ENCODE measurements at places on chromosomes 4 and X.

GRCh38 chr4:7938609-7939376, 868 bp downstream of the AFAP1 start:
- DNase-seq: no peak

DNA sequence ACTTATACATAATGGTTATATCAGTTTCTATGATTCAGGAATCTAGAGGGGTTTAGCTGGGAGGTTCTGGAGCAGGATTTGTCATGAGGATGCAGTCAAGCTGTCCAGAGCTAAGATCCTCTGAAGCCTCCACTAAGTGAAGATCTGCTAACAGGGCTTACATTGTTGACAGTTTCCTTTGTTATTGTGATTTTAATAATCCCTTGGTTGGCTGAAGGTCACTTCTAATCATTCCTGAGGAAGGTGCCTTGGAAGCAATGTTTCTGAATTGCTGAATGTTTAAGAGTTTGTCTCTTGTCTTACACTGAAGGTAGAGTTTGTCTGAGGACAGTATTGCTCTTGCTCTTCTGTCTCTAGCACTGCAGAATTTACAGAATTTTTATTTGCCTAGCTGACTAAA, 41.3 kb downstream of the BANK1 start:
- no peak for DNase-seq

- DNase-seq: no peak
These were observed 49.5 kb downstream of the SUPT20HL2 start for GRCh38 chrX:24264383-24264782.

DNA sequence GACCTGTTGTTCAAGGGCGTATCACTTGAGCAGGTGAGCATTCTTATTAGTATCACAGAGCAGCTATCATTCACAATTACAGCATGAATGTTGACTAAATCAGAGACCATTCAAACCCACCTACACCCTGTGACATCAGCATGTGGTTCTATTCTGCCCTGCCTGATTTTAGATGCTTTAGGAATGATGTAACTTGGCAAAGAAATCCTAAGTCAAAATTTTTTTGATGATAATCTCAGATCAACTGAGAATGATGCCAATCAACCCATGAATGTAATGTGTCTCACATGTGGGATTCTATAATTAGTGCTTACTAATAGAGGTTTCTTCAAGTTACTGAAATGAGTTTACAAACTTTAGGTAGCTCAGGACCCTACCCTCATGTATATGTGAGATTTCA, 13.4 kb upstream of the CHIC2 start:
- DNase-seq: no peak

DNA sequence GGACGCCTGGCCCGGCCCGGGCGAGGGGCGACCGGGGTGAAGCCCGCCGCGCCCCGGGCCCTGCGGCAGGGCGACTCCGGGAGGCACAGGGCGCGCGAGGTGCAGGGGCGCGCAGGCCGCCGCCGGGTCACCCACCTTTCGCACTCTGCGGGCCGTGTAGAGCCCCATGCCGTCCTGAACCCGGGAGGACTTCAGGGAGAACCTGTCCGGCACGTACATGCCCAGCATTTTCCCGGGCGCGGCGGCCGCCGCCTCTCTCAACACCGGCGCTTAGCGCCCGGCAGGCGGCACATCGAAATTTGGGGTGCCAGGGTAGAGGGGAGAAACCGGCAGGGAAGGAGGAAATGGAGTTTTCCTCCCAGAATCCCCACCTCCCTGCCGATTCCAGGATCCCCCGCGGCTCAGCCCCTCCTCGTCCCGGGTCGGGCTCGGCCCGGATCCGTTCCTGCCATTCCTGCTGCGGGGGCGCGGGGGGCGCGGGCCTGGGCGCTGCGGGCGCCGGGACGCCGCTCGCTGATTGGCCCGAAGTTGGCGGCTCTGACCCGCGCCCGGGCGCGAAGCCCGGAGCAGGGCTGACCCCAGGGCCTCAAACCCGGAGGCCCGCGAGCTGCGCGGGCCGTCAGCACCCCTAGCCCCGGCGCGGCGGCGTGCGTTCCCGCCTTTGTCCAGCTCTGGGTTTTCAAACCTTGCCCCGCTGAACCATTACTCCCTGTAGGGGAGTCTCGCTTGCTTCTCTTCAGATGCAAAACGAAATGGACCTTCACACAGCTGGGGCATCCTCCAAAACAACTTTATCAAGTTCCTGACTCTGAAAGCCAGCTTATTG, at the start of gene PRDM5:
Gene PRDM5 (minus strand): TSS at position 346 of the 826 bp plus-strand sequence. CDS start 118 bp downstream, at position 228.
- DNase-seq: peak; percentile 58

GRCh38 chr4:169652535-169652934, 32.2 kb downstream of the CLCN3 start:
- DNase-seq: no peak

DNA sequence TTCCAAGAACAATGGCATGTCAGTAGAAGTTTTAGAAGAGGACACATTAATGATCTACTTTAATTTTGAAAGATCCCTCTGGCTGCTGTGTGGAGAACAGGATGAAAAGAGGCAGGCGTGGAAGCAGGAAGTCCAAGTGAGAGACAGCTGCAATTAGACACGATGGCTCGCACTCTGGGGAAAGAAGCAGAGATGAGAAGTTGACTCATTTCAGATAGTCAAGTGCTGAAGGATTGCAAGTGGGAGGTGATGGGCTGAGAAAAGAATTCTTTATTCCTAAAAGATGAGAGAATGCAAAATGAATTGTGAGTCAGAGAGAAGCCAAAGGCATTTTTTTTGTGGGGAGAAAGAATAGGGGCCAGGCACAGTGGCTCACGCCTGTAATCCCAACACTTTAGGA, 16.5 kb downstream of the RXFP1 start:
- DNase-seq: peak; percentile 6

DNA sequence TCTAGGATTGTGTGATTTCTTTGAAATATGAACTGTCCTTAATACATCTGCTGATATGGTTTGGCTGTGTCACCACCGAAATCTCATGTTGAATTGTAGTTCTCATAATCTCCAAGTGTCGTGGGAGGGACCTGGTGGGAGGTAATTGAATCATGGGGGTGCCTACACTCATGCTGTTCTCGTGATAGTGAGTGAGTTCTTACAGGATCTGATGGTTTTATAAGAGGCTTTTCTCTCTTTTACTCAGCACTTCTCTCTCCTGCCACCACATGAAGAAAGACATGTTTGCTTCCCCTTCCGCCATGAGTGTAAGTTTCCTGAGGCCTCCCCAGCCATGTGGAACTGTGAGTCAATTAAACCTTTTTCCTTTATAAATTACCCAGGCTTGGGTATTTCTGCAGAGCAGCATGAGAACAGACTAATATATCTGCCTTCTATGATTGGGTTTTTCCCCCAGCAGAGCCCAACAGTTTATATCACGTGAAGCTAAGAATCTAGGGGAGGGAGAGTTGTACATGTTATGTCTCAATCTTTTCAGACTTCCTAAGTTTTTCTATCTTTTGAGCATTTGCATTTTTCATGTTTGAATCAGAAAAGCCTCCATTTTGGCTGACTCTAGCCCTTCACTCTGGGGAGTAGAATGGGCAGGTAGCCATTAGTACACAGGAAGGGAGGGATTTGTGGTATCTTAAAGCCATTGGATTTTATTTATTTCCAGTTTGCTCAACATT, 58.9 kb downstream of the PLAC1 start:
- DNase-seq: no peak

DNA sequence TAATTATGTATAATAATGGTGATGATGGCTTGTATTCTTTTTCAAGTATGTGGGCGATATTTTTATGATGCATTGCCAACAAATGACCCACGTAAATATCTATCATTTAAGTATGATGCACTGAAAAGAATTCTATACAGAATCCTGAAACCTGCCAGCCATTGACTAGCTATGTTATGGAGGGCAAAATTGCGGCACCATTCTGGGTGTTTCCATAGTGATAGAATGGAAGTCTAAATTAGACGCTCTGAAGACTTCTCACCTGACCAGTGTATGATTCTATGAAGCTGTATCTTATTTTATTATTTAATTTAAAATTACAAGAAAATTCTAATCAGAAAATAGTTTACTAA, 677 bp upstream of the CENPC start:
- DNase-seq: no peak

DNA sequence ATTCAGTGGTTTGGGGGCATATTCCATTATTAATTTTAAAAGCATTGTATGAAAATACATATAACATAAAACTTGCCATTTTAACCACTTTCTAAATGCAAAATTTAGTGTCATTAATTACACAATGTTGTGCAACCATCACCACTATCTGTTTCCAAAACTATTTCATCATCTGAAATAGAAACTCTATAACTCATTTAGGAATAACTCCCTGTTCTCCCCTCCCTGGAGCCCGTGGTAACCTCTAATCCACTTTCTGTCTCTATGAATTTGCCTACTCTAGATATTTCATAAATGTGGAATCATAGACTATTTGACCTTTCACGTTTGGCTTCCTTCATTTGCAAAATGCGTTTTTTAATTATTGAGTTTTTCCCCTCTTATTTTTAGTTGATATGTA, 101.4 kb upstream of the GPC4 start:
- DNase-seq: no peak

GRCh38 chr4:15366721-15367120, 61.1 kb upstream of the C1QTNF7 start:
- no peak for DNase-seq

GRCh38 chrX:47232803-47233332, at the start of gene USP11:
Gene USP11 (plus strand): TSS chrX:47233009. CDS start chrX:47233044, 35 bp downstream.
- DNase-seq: no peak

- no peak for DNase-seq
These were observed 481.5 kb downstream of the BCOR start for GRCh38 chrX:39616098-39616729.

GRCh38 chr4:112069110-112069509, 76.1 kb upstream of the FAM241A start:
- no peak for DNase-seq

DNA sequence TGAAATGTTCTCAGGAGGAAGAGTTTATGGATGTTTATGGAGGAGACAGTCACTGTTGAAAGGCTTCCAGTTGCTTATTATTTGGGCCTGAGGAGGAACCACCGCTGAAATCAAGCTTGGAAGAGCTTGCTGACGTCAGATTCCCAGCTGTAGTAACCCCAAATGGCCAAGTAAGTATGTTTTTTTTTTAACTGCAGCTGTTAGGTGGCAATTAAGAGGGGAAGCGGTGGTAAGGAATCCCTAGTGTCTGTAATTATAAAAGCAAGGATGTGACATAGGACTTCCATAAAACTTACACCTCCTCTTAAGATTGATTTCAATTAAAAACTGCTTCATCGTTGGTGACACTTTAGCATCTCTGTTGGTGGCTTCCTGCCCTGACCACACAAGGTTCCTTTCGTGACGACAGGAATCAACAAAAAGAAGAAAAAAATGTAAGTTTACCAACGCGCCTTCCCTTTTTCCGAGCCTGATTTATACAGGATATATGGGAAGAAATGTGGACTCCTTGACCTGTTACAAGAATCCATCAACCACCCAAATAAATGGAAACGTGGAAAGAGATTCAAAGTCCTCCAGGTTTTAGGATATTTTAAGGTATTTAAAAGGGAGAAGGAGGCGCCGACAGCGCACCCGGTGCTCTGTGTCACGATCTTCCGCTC, 884 bp downstream of the RELL1 start:
- no peak for DNase-seq

DNA sequence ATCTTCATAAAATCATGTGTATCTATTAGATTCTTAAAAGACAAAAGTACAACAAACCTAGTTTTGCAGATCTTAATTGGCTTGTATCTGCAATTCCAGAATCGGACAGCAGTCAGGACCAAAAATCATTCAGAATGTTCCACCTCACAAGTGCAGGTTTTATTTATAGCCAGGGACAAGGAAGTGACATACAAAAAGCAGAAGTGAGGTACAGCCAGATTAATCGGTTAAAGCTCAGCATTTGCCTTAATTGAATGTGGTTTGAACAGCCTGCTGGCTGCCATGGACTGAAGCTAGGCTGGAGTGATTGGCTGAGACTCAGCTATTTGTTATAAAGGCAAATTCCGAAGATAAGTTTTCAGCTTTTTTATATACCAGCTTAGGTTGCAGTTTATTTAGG, 932.6 kb downstream of the C4orf33 start:
- no peak for DNase-seq

DNA sequence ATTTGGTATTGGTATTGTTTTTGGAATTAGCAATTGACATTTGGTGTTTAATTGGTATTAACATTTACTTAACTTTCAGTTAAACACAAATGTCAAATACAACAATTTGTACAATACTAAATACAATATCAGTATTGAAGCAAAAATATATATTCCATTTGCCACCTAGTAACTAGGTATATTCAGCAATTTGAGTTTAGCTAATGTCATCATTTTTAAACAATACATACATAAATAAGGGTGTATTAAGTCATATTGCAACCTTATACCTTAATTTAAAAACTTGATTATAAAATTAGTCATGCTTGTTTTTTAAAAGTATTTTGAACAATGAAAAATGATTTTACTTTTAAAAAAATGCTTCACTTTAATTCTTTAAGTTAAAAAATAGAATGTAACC, 53.3 kb downstream of the FBXO8 start:
- no peak for DNase-seq

- DNase-seq: no peak
These were observed 42.0 kb downstream of the REELD1 start for GRCh38 chr4:146256328-146256727.

GRCh38 chr4:182547435-182547834, 304.2 kb downstream of the TENM3 start:
- DNase-seq: no peak

- no peak for DNase-seq
These were observed 637.6 kb downstream of the MID1IP1 start for GRCh38 chrX:39438603-39439602.

DNA sequence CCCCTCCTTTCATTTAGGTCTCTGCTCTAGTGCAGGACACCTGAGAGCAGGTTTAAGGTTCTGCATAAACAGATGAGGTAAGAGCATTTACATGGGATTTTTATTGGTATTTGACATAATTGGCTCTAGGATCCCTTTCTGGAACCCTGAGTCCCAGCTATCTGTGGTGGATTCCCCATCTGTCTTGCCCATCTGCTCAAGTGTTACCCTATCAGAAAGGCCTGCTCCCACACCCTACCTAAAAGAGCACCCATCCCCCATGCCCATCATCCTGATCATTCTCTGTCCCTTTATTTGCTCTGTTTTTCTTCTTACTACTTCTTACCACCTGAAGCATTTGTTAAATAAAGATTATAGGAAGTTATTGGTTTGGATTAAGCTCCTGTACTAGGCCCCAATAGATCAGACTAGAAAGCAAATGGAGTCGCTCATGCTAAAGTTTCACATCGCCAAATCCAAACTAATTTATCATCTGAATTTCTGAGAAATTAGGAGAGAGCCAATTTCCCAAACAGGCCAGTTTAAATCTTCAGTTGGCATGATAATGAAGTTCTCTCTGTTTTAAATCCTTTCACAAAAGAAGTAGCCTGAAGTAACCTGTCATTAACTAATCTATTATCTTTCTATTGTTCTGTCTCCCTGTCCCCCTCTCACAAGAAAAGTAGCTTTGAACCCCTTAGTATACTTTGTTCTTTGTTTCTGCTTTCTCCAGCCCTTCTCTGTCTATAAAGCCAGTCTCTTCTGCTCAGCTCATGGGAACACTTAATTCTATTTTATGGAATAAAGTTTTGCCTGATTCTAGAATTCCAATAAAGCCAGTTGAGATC, 178.6 kb downstream of the ZNF674 start:
- no peak for DNase-seq

GRCh38 chr4:174847801-174848427, 18.9 kb upstream of the GLRA3 start:
- DNase-seq: no peak

GRCh38 chrX:139823806-139824205, 109.0 kb downstream of the ATP11C start:
- no peak for DNase-seq

GRCh38 chrX:291411-291901, 10.3 kb downstream of the PLCXD1 start:
- DNase-seq: no peak

Data from frontal cortex (tissue), 4 donors.